ENCODE measurements at places on chromosomes 6 and 20.

- no peak for DNase-seq
Observed at GRCh38 chr20:1941226-1941625, 46.0 kb downstream of the SIRPA start.

DNA sequence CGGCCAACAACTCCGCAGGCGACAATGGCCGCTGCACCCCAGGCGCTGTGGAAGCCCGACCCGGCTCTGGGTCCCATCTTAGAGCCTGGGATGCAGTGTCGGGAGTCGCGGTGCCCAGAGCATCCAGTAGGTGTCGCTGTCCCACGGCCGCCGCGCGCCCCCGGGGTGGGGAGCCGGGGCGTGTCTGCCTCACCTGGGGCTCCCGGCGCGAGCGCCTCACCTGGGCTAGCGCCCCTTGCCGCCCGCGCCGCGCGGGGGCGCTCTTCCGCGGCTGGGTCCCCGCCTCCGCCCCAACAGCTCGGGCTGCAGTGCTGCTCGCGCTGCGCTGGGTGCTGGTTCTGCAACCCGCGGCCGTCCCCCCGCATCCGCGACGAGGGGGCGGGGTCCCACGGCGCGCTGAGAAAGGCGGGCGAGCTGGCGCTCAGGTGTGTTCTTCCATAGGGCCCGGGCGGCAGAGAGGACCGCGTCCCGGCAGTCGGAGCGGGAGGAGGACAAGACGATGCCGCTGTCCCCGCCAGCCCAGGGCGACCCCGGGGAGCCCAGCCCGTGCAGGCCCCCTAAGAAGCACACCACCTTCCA is at the start of gene CRYBG1:
TSS of gene CRYBG1 (plus strand) at position 308 of the 579 bp plus-strand sequence. CDS start at position 500, 192 bp downstream.
- peak; percentile 77 for DNase-seq

DNA sequence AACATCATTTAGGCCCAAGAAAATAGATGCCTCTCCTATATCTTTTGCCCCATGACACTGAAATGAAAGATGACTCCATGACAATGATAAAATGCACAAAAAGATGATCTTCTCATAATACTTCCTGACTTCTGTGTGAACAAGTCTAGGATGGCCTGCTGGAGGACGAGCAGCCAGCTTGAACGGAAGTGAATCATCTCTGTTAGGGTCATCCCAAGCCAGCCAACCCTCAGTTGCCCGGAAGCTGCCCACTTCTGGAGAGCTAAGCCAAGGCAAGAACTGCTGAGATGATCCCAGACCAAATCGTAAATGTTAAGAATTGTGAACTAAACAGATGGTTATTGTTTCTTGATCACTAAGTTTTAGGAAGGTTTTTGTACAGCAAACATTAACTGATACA is 249.7 kb upstream of the HS3ST5 start:
- no peak for DNase-seq

GRCh38 chr6:108944707-108945680 is 96.8 kb downstream of the ARMC2 start:
- no peak for DNase-seq

DNA sequence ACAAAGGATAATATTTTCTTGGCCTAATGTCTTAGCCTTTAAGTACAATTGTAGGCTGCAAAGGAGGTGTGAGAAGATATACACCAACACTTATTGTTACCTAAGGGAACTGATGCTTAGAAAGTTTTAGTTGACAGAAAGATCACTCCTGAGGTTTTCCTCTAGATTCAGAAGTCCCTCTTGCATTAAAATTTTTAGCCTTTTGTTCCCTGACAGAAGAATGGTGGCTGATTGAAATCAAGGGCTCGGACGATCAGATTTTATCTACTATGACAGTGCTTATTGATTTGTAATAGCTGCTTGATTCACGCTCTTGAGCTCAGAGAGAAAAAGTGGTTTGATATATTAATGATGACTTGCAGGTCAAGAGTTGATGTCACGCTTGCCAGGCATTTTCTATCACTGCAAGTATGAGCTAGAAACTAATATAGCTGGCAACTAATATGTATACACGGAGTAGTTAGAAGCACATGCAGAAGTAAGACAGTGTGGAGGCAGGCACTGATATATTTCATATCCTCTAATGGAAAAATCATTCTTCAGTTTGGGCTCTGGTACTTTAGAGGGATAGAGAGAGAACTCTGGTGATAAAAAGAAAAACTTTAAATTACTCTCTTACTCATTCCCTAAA is 246.6 kb upstream of the ID4 start:
- no peak for DNase-seq

DNA sequence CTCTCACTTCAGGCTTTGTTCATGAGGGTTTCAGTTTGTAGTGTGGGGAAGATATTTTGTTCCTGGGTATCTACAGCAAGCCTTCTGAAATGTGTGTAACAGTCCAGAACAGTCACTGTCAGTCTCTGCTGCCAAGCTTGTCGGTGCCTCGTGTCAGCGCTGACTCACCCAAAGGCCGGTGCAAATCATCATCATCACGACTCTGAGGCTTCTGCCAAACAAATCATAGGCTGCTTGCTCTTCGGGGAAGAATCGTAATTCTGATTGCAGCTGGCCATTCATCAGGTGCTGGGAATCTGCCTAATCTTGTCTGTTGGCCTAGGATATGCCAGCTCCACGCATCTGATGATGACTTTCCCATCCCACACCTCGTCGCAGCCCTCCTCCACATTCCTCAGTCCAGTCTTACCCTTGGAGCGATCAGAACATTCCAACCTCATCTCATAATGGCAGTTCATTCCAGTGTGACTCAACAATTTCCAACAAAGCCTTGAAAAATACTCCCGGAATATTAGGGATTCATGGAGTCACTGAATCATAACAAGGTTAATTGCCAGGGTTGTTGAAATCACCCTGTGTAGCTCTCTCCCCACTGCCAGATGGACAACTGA is 40.9 kb downstream of the ALDH8A1 start:
- DNase-seq = peak; percentile 83

DNA sequence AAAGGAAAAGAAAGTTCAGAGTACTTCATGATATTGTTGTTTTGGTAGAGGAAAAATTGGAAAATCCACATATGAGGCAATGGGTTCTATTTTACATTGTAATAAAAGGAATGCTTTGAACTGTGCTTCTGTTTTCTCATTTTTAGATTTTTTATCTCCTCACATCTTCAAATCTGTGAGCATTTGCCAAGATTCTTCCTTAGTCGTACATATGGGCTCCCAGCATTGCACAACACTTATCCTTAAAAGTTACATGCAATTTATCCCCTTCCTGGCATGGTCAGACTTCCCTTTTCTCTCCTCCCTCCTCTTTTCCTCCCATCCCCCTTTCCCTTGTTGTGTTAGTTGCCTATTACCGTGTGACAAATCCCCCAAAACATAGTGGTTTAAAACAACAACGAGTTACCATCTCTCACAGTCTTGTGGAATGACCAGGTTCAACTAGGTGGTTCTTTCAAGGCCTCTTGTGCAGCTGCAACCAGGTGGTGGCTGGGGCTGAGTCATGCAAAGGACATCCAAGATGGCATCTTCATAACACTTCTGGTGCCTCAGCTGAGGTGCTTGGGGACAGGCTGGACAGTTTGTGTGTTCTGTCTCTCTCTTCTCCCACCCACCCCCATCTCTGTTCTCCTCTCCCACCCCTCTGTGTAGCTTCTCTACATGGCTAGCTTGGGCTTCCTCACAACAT is 68.7 kb downstream of the TXNDC5 start:
- DNase-seq = no peak

Measured in HTR-8/SVneo (cell line).